ENCODE measurements at places on chromosomes 2 and 18.
A peak's percentile ranks its signal among the peaks of the same experiment; 100 is the strongest.

DNA sequence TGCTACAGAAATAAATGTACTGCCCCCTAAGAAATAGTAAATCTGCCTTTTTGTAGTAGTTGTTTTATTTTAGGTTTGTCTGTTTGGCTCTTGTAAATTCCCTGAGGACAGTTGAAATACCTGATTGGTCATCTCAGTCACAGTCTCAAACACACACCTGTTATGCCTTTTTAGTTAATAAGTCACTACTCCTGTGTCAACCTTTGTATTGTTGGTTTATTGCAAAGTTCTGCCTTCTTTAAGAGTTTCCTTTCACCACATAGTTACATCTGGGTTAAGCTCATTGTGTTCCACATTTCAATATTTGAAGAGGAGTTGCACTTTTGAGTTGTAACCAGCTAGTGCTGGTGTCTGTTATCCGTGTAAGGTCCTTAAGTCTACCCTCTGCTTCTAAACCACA, 198.7 kb downstream of the CCDC85A start:
- no peak for DNase-seq

DNA sequence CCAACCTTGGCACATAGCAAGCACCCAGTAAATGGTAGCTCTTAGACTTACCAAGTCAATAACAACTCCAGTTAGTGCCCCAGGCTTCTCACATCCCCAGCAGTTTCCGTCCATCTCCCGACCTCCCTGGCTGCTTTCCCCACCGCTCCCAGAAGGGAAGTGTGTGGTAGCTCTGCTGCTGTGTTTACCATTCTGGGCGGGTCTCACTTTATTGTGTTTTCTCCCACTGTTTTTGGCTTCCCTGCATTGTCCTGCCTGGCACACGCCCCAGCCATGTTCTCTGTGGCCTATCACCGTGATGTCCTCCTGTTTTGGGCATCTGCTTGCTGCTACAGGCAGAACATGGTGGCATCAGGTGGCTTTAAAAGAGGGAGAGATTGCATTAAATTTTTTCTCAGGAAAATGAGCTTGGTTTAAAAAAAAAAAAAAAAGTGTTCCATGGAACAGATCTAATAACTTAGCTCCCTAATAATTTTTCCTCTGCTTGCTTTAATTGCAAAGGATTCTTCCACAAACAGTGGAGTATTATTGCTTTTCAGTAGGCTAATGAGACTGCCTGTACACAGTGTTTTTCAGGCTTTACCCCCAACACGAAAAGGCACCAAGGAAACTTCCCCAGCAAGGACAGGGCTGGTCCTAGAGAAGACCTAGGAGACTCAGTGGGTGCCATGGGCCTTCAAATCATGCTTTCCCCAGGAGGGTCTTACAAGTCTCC, 8.0 kb upstream of the COX7A2L start:
- DNase-seq, result no peak

DNA sequence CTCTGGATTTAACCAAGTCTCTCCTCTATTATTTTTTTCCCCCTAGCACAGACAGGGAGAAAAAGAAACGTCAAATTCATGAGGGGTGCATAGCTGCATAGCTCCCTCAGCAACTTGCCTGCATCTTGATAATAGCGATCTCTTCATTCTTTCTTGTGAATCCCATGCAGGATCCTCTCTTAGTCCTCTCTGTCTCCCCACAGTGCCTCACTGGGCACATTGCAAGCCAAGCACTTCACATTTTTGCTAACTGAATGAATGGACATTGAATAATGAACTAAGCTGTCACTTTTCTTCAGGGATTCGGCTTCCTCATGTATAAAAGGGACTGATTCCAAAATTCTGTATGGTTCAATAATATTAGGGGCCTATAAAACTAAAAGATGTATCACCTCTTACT, 2.9 kb upstream of the EPB41L3 start:
- DNase-seq, result peak; percentile 66

DNA sequence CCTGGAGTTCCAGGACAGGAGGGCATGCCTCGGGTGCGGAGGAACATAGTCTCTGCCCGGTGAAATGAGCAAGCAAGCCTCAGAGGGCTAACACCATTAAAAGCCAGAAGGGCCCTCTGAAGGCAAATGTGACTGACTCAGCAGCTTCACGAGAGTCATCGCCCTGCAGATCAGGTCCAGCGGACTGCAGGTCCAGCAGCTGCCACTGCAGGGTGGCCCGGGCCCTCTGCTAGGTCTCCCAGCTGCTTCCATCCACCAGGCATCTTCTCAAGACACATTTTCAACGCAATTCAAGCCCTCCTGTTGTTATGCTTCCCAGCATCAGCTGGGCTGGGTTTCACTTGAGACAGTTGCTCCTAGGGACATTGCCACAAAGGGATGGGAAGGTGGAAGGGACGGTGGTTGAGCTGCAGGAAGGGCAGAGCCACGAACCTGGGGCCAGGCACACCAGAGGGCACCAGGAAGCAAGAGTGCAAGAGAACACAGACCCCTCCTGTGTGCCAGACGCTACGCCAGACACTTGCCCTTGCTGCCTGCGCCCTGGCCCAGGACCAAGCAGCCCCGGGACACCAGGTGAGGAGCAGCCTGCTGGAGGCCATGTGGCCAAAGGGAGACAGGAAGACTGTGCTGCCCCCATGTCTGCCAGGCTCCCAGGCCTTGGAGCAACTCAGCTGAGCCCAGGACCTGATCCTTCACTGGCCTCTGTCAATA, 173.0 kb downstream of the HDAC4 start:
- no peak for DNase-seq

DNA sequence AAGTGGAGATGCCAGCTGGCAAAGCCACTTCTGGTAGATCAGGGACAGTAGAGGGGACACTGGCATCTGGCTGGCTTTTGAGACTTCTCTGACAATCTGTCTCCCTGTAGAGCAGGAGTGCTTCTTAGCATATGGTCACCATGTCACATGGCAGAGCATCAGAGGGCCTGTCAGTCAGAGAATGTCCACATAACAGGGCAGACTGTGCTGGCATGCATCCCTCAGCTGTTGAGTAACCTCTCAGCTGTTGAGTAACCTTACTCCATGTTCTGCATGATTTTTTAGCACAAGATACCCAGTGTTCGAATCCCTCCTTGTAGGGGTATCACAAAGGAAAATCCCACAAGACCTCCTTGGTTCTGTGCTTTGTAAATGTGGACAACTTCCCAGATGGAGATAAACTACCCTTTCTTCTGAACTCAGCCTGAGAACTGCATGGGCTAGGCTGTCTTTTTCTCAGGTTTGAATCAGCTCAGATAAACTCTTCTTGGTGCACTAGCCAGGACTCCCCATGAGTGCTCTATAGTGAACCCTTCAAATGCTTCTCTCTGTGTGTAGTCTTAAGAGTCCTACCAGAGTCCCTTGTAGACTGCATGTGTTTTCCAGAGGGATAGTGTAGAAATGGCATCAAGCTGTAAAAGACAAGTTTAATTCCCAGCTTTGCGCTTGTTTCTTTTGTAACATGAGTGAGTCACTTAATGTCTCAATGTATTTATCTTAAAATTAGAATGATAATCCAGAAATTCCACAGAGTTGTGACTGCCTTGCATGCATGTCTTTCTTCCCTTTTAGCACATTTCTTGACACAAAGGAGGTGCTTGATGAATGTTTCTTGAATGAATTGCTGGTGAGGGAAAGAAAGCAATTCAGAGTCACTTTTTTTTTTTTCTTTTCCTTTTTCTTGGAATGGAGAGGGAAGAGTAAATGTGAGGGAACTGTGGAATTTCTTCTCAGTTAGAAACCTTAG, 442.3 kb upstream of the HNMT start:
- no peak for DNase-seq
